Putamen (tissue), 1 donor: ENCODE measurements at places on chromosomes 3 and 15.

DNA sequence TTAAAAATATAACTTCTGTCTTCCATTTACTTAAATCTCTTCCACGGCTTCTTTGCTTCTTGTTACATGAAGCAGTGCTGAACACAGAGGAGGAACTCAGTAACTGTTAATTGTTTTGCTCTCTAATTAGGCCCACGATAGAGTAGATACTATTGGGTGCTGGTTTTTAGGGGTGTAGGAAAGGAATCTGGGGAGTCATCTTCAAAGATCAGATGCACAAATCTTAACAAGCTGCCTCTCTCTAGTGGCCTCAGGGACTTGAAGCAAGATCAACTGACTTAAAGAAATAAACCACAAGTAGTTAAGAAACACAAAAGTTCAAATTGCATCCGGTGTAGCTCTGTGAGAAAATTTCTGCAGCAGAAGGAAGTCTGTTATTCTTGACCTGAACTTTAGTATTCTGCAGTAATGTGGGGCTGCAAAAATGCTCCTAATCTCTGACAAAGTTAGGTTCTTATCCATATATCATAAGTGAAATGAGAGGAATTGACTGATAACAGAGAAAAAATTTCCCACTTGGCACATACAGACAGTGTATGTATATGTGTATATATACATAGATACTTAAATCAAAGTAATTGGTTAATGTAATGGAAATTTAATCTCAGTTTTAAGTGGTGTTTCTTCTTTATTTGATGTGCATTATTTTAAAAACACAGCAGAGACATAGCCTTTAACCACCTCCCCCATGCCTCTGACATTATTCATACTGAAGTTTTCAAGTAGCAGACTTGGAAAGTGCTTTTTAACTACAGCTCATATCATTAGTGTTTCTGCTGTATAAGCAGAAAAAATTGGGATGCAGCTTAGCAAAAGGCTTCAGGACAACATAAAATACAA, 51.8 kb downstream of the CHST2 start:
- DNase-seq = peak; percentile 8

GRCh38 chr3:56938530-56938929, 121.9 kb upstream of the SPATA12 start:
- no peak for DNase-seq

DNA sequence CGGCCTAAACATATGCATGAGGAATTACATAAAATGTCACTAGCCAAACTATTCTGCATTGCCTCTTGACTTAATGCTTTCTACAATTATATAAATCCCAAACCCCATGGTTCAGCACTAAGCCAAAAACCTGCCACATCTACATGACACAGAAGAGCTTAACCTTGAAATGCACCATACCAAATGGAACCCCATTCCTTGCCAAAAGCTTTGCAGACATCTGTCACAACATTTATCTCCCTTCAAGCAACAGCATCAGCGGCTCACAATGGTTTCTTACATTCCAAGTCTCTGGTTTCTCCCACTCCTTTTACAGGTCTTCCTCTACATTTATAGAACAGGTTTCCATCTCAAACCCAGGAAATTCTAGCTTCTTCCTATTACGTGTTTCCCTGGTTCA, 58.4 kb upstream of the GYG1 start:
- no peak for DNase-seq

DNA sequence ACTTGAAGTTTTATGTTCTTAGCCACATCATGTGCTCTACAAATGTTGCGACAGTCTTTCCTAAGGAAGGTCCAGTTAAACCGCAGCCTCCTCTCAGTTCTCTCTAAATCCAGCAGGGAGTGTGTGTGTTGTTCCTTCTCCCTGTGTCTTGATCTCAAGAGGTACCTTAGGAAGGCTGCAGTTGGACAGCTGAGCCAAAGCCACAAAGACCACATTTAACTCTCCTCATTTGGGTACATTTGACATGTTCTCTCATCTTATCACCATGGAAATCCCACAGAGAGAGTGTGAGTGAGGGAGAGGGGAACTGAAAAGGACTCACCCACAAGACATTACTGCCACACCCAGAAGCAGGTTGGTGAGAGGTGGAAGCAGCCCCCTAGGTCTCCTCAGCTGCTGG, 79.5 kb downstream of the CD200R1L start:
- no peak for DNase-seq

GRCh38 chr3:55647063-55647462, 160.0 kb upstream of the WNT5A start:
- DNase-seq = no peak

GRCh38 chr3:51024765-51025632, 350.3 kb downstream of the DOCK3 start:
- no peak for DNase-seq

- no peak for DNase-seq
These were observed 54.3 kb upstream of the SGO1 start for GRCh38 chr3:20240154-20240883.

DNA sequence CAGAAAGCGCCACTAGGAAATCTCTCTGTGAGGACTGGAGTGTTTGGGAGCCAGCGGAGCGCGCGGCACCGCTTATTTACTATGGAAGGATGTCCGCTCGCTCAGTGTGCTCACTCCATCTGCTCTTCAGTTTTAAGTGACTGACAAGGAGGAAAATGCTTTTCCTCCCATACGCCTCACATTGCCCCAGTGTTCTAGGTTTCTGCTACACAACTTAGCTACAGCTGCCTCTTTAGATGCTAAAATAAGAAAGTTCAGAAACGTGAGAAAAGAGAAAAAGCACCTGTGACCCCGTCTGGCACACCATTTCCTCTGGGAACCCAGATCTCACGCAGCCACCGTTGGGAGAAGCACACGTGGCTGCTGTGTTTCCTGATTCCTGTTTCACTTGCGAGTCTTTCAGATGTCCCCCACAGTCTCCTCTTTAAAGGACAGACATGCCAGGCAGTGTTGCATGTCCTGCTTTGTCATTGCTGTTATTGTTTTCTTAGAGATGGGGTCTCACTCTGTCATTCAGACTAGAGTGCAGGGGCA, 11.7 kb upstream of the MUSTN1 start:
- no peak for DNase-seq

GRCh38 chr3:17550624-17551023, 191.8 kb downstream of the TBC1D5 start:
- DNase-seq = no peak

GRCh38 chr3:177522051-177522450, 324.8 kb upstream of the TBL1XR1 start:
- no peak for DNase-seq

DNA sequence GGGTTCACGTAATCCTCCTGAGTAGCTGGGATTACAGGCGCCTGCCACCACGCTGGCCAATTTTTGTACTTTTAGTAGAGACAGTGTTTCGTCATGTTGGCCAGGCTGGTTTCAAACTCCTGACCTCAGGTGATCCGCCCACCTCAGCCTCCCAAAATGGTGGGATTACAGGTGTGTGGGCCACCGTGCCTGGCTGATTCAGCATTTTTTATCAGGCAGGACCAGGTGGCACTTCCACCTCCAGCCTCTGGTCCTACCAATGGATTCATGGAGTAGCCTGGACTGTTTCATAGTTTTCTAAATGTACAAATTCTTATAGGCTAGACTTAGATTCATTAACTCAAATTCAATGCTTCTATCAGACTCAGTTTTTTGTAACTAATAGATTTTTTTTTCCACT, 9.4 kb downstream of the VHL start:
- no peak for DNase-seq

GRCh38 chr15:45230245-45230965, 21.6 kb upstream of the SLC28A2 start:
- no peak for DNase-seq

DNA sequence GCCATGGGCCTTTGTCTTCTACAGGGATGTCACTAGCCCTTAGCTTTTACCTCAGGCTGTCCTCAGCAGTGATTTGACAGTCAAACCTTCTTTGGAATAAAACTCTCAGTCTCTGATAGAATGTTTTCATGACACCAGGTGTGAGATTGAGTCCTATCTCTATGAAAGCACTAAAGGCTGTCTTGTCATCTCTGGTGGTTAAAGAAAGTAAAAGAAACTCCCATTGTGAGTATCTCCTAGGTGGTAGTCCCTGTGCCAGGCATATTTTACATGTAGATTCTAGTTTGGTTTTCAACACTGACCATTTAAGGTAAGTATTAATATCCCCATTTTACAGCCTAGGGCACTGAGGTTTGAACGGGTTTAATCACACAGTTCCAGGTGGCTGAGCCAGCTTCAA, 360.2 kb downstream of the CHST2 start:
- DNase-seq = no peak

GRCh38 chr3:168021737-168022450, 73.8 kb downstream of the GOLIM4 start:
- DNase-seq = no peak

DNA sequence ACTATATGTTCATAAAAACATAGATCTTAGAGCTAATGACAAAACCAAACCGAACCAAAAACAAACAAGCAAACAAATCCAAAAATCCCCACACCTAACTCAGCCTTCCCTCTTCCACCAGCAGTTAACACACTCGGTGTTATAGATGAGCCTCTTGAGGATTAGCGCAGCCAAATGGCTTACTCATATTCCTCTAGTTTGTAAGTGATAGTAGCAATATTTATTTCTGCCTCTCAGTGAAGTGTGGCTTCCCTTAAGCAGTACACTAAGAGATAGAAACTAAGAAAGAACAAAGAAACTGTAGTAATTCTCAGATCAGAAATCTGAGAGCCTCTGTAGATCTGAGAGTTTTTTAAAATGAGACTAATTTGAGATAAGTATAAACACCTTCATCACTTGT, 2.4 kb upstream of the NCEH1 start:
- DNase-seq = no peak

- DNase-seq = no peak
These were observed 19.0 kb upstream of the DIPK2A start for GRCh38 chr3:143952569-143953072.

DNA sequence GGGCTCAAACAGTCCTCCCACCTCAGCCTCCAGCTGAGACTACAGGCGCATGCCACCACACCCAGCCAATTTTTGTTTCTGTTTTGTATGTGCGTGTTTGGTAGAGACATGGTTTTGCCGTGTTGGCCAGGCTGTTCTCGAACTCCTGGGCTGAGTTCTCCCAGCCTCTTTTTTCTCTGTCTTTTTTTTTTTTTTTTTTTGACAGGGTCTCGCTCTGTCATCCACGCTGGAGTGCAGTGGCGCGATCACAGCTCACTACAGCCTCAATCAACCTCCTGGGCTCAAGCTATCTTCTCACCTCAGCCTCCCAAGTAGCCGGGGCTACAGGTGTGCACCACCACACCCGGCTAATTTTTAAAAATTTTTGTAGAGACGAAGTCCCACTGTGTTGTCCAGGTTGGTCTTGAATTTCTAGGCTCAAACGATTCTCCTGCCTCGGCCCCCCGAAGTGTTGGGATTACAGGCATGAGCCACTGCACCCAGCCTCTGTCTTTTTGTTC, 867 bp upstream of the DCAF1 start:
- no peak for DNase-seq

GRCh38 chr3:17394541-17395155, 347.8 kb downstream of the TBC1D5 start:
- no peak for DNase-seq

GRCh38 chr3:37535526-37536432, 325.9 kb upstream of the CTDSPL start:
- DNase-seq = no peak

- DNase-seq = no peak
These were observed 240.9 kb upstream of the ADAMTS9 start for GRCh38 chr3:64928683-64929082.

GRCh38 chr3:171874879-171875278, 31.7 kb downstream of the TMEM212 start:
- no peak for DNase-seq

DNA sequence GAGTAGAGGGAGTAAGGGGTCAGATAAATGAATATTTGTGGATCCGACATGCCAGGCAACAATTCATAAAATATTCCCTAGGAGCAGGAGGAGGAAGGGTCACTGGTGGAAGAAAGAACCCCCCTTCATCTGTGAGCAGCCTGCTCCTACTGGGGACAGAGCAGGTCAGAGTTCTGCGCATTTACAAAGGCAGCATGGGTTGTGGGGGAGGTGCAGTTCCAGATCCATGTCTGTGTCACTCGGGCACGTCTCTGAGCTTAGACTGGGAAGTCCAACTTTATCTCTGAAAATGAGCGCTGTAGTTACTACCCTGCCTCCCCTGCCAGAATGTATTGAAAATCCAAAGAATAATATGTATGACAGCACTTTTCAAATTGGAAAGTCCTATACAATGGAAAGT, 115.2 kb downstream of the GABRG3 start:
- DNase-seq = no peak

- DNase-seq = no peak
These were observed 82.0 kb downstream of the LIPC start for GRCh38 chr15:58513726-58514336.

DNA sequence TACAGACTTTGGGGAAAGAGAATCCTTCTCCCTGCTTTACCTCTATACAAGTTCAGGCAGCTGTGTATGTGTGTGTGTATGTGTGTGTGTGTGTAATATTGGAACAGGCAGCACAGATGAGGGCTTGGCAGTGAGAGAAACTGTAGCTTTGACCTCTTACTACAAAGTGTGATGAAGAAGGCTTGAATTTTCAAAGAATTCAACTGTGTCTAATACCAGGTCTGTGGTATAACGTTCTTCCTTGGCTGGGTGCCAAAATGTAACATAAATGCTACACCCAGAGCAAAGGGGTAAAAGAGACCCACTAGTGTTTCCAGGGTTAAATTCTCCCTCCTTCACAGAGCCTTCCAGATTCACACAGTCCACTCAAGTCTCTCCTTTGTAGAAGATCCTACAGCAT, 51.1 kb downstream of the CHST2 start:
- no peak for DNase-seq

DNA sequence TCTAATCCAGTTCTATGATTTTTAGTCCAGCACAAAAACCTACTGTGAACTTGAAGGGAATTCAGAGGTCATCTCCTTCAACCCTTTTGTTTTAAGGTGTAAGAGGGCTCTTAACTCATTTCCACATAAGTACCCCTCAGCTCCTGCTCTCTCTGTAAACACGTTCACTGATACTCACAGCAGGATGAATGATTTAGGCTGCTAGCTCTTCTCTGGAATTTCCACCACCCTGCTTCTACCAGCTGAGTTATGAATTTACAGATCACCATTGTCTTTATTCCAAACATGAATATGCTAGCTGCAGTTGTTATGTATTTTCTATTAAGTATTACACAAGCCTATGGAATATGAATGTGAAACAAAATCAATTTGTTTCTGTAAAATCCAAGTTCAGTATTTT, 101.3 kb upstream of the NANOGP8 start:
- no peak for DNase-seq

DNA sequence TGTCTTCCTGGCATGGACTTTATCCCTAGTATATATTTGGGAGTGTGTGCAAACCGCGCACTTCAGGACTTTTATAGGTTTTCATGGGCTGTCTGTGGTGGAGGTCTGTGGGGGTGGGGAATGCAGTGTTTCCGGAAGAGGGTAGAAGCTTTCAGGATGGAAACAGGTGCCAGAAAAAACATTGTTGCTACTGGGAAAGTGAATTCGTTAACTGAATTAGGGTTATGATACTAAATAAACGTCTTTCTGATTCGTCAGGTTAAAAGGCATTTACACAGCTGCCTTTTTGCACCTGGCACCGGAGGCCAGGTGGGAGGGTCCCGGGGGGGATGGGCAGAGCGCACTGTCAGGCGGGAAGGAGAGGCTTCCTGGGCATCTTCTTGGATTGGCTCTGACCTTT, 62.1 kb downstream of the SLCO3A1 start:
- DNase-seq = no peak

GRCh38 chr3:17832016-17832415, 89.6 kb upstream of the TBC1D5 start:
- no peak for DNase-seq

GRCh38 chr3:50156549-50157493, 1.7 kb downstream of the SEMA3F start:
- DNase-seq = no peak

GRCh38 chr3:79032686-79033318, 735.0 kb downstream of the ROBO1 start:
- no peak for DNase-seq
